ENCODE measurements at places on chromosomes 6 and 20. TPM values are rescaled to one million over a fixed set of nuclear protein-coding genes. Genes with fewer than 3 reads are reported as not detected.

- ATAC-seq: no peak
Observed at GRCh38 chr6:28747631-28748157, 176.1 kb downstream of the TRIM27 start.

DNA sequence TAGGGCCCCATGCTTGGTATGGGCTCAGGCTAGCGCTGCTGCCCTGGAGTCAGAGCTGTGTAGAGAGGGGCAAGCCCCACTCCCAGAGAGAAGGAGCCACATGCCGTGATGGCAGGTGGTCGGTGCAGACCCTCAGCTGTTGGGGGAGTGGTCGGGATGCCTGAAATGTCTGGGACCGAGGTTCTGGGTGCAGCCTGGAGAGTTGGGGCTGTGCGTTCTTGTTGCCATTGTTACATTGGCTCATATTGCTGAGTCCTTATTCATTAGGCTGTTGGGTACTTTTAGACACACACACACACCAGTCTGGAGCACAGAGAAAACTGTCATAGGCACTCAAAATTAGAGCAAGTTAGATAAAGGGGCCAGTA, 83.9 kb downstream of the UNC5CL start:
- ATAC-seq: no peak

GRCh38 chr6:54541541-54541940, 233.3 kb downstream of the TINAG start:
- ATAC-seq: no peak

Gene ADAM33
- 74.3 TPM for total RNA-seq
